GM20000 (cell line): ENCODE measurements at places on chromosomes 7 and 10.

GRCh38 chr10:28508304-28508925, 24.5 kb upstream of the WAC start:
- DNase-seq, result no peak

GRCh38 chr7:93165447-93165846, 17.3 kb upstream of the SAMD9L start:
- peak; percentile 34 for DNase-seq

- no peak for DNase-seq
Measured at GRCh38 chr10:3766046-3766756, 18.8 kb downstream of the KLF6 start.

DNA sequence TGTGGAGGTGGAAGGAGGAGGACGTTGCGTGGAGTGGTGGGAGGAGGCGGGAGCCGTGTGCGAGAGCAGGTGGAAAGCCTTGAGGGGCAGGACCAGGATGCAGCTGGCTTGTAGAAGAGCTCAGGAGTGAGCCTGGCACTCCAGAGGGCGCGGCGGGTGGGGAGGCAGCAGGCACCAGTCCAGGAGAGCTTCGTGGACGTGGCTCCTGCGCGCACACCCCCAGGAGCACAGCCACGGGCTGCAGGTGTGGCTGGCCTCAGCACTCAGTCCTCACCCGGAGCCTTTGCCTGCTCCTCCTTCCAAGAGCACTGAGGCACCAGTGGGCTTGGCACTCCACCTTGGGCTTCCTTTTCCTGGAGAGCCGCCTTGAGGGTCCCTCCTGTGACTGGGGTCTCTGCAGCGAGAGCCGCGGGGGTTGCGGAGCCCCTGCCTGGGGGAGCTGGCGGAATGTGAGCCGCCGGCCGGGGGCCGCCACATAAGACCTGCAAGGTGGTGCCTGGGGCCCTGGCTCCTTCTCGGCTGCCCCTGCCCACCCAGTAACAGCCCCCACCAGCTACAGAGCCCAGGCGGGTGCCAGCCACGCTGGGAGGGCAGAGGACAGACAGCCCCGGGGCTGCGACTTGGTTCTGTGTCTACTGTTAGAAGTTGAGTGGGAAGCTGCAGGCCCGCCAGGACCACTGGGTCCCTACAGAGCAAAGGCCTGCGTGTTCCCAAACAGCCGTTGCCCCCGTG, 11.1 kb downstream of the MAFK start:
- DNase-seq, result no peak

GRCh38 chr7:157792241-157793086, 455.7 kb downstream of the DNAJB6 start:
- DNase-seq, result no peak

GRCh38 chr10:113555751-113556150, 2.9 kb downstream of the HABP2 start:
- DNase-seq, result no peak

- DNase-seq, result no peak
Measured at GRCh38 chr10:112784022-112784461, 166.0 kb upstream of the TCF7L2 start.

GRCh38 chr7:50306494-50307367, 2.2 kb downstream of the IKZF1 start:
- DNase-seq, result no peak

GRCh38 chr7:98970805-98971204, 92.5 kb downstream of the TRRAP start:
- no peak for DNase-seq

- DNase-seq, result no peak
Measured at GRCh38 chr7:33774762-33775523, 130.4 kb upstream of the BMPER start.

- no peak for DNase-seq
Measured at GRCh38 chr10:11280187-11280932, 262.7 kb downstream of the CELF2 start.
